ENCODE measurements at places on chromosomes 5 and 9.

DNA sequence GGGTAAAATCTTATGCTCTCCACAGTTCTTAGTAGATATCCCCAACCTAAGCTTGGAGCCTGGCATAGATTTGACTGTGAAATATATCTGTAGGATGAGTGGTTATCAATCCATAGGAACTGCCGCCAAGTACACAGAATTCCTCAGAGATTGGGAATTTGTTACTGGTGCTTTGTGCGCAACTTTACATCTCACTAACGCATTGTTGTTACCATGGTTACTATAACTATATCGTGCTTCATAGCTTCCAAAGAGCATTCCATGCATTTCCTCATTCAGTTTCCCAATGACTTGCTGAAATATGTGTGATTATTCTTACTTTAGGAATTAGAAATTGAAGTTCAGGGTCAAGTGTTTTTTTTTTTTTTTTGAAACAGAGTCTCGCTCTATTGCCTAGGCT is 9.5 kb upstream of the GGTA1 start:
- no peak for DNase-seq

- no peak for DNase-seq
Measured at GRCh38 chr5:50655067-50655809, 11.2 kb upstream of the PARP8 start.

DNA sequence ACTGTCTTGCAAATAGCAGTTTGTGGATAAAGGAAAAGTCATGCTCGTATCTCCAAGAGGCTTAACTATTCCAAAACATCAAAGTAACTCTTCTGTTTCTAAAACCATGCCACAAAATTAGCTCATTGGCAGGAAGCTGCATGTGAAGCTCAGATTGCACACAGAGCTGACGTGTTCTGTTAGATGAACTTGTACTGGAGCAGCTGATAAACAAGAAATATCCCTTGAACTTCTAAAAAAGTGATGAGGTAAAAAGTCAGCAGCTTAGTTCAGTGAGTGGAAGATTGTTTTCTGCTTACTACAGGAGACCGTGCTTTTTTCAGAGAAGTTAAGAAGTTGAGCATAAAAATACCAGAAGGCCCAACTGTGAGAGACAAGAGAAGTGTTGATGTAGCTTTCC is 113.2 kb downstream of the SLC12A2 start:
- DNase-seq = no peak

GRCh38 chr5:58081435-58081834 is 378.5 kb downstream of the PLK2 start:
- DNase-seq = no peak

DNA sequence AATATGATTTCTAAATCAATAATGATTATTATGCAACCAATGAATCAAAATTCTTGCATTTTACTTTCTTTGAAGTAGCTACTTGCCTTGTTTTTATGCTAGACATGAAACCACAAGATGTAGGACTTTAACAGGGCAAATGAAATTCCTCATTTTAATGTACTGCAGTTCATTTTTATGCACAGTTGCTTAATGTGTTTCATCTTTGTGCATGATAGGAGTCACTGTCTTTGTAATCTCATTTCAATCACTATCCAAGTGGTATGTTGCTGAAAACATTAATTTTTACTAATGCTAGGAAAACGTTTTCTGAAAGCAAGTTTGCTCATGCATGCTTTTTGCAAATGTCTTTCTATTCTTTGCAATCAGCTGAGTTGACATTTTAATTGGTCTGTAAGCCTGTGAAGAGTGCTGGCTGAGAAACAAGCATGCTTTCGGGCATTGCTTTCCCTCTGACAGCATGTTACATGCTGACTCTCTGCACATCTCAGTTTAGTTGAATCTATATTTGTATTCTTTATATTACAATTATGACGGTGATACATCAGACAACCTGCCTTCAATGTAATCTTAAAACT is 535.0 kb upstream of the CDH18 start:
- DNase-seq = no peak

DNA sequence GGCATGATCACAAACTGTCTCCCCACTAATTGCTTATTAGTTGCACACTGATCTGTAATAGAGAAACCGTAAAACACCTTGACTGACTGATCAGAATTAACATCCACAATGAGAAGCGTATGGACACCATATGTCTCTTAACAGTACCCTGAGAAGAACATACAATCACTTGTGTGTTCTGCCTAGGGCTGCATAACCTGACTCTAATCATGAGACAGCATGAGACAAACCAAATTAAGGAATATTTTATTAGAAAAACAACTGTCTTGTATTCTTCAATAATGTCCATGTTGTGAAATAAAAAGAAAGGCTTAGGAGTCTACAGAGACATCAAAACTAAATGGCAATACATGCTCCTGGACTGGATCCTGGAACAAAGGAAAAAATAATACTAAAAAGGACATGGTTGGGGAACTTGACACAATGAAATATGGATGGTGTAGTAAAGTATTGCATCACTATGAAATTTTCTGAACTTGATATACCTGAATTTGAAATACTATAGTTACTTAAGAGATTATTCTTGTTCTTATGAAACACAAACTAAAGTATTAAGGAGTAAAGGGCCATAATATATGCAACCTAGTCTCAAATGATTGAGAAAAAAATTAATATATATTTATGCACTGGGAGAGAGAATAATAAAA is 162.1 kb downstream of the CWC27 start:
- DNase-seq = no peak

GRCh38 chr9:133814586-133815208 is 76.5 kb upstream of the SARDH start:
- DNase-seq = no peak

- no peak for DNase-seq
Measured at GRCh38 chr9:116116393-116116792, 37.2 kb upstream of the PAPPA start.

GRCh38 chr5:173721601-173722232 is 105.3 kb upstream of the BOD1 start:
- DNase-seq = no peak

DNA sequence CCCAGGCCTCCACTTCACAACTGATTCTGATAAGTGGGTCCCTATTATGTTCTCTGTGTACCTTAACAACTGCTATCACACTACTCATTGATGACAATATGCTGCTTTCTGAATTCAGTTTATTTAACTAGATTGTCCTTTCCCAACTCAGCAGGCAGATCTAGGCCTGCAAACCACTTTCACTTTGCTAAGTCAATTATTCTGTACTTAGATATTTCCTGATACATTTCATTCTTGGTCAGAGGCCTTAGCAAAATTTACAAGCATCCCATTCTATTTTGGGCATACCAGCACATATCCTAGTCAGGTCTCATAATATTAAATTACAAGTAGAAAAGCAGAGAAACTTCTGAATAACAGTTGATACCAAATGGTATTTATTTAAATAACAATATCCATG is 235.7 kb upstream of the HAPLN1 start:
- no peak for DNase-seq

GRCh38 chr5:50623666-50624065 is 42.8 kb upstream of the PARP8 start:
- no peak for DNase-seq

- no peak for DNase-seq
Measured at GRCh38 chr9:4422495-4422894, 67.8 kb upstream of the SLC1A1 start.

- no peak for DNase-seq
Measured at GRCh38 chr9:18393340-18394130, 80.4 kb upstream of the ADAMTSL1 start.

GRCh38 chr9:135765416-135765815 is 63.4 kb downstream of the KCNT1 start:
- DNase-seq = no peak

- DNase-seq = no peak
Measured at GRCh38 chr5:78499485-78499884, 139.1 kb downstream of the SCAMP1 start.

DNA sequence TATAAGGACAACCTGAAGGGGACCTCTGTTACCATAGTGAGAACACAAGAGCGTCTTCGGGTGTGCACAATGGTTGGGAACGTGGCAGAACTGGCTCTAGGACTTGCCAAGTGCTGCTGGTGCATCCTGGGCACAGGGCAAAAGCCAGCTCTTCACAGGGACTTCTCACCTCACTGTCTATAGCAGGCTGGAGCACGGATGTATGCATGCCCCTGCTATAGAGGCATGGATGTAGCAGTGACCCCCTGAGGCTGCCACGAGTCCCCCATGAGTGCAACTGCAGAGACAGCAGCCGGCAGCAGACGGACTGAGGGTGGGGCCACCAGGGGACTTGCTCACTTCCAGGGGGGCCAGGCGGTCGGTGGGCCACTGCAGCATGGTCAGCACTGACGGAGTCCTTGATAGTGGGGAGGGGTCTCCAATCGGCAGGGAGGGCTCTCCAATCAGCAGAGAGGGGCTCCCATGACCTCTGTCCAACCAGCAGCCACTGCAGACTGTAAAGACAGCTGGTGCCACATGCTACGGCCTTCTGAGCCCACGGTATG is 64.9 kb downstream of the SEMA4D start:
- DNase-seq = no peak

- DNase-seq = no peak
Measured at GRCh38 chr5:103414604-103415003, 148.0 kb downstream of the NUDT12 start.

DNA sequence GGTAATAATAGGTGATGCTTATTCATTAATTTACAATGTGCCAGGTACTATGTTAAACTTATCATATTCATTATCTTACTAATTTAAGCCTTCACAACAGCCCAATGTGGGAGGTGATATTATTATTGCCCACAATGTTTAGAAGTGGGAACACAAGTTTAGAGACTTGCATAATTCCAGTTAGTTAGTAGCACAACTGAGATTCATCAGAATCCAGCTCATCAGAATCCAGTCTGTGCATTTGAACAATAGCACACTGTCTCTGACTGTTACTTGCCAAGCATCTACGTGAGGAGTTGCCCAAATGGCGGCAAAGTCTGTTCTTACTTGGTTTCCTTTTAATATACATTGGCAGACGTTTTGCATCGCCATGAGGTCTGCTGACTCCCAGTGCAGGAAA is 110.9 kb upstream of the BASP1 start:
- no peak for DNase-seq

DNA sequence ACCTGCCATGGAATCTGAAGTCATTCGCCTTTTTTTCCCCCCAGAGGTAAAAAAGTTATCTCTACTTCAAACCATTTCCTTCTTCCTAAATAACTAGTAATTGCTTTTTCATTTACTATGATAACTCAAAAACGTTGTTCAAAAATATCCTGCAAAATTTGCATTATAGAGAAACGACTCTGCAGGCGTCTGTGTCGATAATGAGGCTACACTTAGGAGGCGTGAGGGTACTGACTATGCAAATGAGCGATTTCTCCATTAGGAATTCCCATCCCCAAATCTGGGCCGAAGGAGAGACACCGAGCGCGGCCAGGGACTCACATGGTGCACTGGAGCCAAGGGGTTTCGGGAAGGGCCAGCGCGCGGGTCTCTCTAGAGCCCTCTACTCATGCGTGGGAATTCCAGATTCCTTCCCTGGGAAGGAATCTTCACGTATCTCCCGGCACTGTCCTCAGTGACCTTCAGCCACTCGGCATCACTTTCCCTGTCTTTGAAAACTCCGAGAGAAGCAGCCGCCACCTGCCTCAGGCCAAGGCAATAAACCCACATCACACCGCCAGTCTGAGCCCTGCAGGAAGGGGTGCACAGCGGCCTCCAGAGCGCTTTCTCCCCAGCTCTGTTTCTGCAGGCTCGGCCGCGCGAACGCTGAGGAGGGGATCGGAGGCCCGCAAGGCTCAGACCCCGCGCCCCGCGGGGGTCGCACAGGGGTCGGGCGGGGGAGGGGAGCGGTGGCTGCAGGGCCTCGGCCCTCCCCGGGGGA is 718 bp upstream of the DENND4C start:
- no peak for DNase-seq

DNA sequence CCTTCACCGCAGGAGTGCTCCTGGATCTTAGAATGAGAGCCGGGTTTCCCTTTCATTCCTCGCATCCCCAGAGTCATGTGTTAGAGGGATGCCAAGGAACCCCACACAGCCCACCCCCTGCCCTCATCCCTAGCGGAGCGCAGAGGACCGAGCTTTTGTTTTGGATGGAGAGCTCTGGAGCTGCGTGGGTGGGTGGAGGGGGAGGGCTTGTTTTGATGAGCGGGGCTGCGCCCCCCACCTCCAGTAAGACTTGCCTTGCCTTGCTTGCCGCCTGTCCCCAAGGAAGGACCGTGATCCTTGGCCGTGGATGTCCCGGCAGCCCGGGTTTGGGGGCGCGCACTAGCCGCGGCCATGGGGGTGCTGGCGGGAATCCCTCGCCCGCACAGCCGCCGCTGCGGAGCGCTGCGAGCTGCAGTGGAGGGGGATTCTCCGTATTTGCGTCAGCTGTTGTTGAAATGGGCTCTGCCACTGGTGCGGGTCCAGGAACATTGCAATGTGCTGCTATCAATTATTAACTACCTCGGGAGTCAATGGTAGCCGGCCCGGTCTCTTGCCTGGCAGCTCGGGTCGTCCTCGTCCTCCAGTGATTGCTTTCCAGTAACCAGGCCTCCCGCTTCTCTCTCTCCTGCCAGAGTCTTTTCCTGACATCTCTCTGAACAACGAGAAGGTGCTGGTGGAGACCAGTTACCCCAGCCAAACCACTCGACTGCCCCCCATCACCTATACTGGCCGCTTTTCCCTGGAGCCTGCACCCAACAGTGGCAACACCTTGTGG is 1.0 kb downstream of the EGR1 start:
- no peak for DNase-seq

DNA sequence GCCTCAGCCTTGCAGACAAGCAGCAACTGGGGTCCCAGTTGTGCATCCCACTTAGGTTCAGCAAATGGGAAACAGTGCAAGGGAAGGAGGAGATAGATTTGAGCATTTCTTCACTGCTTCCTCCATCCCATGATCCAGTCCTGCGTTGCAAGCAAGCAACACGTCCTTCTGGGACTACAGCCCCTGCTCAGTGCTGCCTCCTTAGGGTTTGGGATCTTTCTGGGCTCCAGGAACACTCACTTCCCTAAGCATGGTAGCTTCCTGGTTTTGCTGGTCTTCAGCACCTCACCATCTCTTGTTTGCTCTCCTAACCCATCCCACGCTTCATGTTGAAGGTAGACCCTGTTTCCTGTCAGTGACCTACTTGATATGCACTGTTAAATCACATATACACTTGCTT is 444.7 kb downstream of the MED10 start:
- DNase-seq = no peak

DNA sequence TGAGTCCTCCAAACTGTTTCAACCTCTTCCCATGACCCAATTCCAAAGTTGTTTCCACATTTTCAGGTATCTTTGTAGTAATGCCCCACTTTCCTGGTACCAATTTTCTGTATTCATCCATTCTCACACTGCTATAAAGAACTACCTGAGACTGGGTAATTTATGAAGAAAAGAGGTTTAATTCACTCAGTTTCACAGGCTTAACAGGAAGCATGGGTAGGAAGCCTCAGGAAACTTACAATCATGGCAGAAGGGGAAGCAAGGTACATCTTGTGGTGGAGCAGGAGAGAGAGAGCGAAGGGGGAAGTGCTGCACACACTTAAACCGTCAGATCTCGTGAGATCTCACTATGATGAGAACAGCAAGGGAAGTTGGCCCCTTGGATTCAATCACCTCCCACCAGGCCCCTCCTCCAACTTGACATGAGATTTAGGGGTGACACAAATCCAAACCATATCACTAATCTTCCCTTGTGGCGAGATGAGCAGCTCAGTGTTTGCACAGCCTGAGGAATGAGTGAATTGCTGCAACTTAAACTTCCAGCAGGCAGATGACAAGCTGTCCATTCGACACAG is 42.9 kb downstream of the TRIP13 start:
- no peak for DNase-seq
